Germinal center (tissue), 1 donor: ENCODE measurements at places on chromosomes 16 and 17.

DNA sequence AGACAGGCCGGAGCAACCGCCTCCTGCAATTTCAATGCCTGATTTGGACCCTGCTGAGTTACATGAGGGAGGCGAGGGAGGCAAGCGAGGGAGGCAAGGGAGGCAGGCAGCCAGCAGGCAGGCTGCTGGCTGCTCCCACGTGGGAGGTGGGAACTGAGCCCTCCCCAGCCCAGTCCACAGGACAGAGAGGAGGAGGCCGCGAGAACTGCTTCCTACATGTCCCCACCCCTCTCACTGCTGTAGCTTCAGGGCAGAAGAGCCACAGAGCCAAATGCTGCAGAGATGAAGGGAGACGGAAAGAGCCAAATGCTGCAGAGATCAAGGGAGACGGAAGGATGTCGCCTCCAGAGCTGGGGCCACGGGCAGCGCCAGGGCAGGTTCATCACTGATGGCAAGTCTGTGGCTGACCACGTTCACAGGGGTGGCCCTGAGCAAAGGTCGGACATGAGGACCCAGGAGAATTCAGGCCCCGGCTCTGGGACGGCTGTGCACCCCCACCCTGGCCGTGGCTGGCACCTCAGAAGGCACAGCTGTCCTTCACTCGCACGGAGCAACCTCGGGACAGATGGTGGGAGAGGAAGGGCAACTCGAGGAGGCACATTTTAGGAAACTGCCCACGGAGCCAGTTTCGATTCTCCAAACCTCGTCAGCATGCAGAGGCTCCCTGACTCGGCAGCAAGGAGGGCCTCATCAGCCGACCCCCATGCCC, 21.5 kb downstream of the RPH3AL start:
- no peak for DNase-seq

DNA sequence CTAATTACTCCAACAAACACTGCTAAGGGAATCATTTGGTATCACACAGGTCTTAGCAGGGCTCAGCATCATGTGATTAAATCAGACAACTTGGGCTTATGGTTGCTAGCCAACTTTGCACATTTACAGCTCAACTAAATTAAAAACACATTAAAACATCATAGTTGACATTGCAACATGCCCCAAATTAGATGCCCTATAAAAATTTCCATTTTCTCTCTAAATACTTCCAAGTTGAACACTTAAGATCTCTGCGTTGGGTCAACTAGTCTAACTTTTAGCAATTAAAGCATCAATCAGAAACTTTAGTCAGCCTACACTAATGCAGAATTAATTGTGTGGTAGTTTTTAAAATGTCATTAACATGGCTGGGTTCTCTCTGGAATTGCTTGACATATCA, 12.1 kb downstream of the DNAJC7 start:
- no peak for DNase-seq

DNA sequence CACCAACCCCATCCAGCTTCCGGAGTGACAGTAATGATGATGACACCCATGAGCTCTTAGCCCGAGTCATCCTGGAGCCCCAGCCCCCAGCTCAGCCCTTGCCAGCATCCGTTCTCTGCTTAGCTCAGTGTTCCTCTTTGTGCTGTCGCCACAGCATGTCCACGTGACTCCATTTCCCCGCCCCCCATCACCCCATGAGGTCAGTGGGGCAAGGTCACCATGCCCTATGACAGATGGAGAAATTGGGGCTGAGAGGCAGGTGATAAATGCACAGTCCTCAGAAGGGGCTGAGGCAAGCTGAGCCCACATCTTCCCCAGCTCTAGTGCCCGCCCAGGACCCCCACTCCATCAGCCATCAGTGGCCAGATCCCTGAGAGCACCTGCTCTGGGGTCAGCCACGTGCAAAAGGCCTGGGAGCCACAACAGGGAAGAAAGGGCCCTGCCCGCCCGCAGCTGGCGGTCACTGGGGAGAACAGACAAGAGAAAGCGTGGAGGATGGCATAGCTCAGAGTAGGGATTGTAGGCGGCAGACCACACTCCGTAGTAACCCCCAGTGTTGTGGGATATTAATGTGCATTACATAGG, 17.1 kb downstream of the ITGB4 start:
- no peak for DNase-seq

GRCh38 chr16:4820652-4821051, 18.2 kb upstream of the ROGDI start:
- no peak for DNase-seq

- no peak for DNase-seq
These were observed 57.2 kb upstream of the SREBF1 start for GRCh38 chr17:17893801-17894644.

- no peak for DNase-seq
These were observed 40.5 kb downstream of the FTO start for GRCh38 chr16:53744449-53744848.

DNA sequence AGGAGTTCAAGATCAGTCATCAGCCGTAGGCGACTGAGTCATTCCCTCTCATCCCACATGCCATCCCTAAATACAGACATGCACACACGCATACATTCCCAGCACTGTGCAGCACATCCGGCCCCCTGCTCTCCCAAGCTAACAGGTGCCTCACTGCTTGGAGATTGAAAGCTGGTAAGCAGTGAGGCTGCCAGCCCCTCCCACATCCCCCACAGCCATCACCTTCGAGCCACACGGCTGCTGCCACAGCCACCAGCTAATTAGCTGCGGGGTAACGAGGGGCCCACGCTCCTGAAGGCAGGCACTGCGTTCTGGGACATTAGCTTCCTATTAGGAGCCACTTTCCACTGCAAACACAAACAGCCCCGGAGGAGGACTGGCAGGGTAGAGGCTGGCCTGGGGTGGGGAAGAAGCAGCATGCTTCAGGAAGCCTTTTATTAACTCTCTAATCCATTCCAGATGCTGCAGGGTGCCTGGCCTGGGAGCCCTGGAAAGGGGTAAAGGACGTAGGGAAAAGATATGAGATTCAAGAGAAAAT, 179.6 kb downstream of the CCT6B start:
- DNase-seq: no peak

DNA sequence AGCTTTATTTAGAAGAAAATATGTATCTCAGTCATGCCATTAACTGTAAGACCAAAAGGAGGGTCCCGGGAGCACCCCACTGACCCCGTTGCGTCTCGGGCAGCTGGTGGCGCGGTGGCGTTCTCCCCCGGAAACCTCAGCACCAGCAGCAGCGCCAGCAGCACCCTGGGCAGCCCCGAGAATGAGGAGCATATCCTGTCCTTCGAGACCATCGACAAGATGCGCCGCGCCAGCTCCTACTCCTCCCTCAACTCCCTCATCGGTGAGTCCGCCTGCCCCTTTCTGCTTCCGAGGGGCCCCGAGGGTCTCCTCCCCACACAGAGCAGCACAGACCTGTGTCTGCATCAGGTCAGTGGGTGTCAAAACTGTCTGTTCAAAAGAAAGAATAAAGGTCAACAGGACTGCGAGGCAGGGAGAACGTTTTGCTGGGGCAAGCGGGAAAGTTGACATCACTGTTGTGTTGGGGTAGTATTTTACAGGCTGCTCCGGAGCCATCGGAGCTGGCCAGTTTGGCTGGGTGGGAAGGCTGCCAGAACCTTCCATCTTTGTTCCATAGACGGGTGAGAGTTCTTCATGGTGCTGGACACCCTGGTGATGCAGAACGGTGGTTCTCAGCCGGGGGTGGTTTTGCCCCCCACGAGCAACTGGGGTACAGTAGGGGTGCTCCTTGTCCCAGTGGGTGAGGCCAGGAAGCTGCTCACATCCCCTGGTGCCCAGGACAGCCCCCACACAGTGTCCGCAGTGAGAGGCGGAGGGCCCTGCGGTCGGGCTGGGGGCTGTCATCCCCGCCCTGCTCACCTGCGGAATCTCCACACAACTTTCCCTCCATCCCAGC, 97.8 kb upstream of the CHMP6 start:
- DNase-seq: no peak

DNA sequence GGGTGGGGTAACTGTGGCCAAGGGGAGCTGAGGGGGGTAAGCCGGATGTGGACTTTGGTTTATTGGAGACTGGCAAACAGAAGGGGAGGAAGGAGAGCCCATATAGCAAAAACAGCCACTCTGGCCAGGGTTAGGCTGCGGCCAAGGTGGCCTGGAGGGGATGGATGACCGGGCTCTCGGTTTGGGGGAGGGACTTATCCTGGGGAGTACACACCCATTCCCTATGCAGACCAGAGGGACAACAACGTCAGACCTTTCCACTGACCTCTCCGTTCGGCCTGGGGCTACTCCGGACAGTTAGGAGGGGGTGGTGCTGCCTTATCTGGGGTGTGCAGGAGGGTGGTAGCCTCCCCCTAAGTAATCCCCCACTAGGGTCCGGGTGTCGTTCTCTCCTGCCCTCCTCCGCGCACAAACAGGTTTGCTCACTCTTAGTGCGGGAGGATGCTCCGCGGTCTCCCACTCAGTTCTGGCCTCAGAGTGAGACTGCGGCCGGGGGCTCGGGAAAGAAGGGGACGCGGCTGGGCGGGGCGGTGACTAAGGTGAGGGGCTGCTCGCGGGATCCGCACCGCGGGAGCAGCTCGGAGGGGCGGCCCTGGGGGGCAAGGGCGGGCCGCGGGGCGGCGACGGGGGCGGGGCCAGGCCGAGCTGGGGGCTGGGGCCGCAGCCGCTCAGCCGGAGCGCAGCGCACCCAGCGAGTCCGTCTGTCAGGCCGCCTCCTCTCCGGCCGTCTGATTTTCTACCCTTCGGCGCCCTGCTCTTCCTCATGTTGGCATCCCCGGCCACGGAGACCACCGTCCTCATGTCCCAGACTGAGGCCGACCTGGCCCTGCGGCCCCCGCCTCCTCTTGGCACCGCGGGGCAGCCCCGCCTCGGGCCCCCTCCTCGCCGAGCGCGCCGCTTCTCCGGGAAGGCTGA, at the start of gene WNK4:
Gene WNK4, plus strand, starts transcription at position 675 of the 915 bp plus-strand sequence. Its CDS starts 89 bp downstream, at position 764.
- peak; percentile 38 for DNase-seq

DNA sequence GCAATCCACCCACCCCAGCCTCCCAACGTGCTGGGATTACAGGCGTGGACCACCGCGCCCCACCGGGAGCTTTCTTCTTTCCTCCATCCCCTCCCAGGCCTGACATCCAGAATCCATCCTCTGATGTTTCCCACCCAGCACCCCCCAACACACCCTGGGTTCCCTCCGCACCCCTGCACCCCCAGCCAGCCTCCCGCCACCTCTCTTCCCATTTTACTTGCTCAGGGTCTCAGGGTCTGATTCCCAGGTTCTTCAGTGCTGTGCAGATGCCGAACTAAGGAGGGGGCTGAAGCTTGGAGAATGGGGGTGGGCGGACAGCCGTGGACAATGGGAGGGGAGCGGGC, 225 bp downstream of the ASGR1 start:
- DNase-seq: no peak

GRCh38 chr17:1591474-1592090, 29.0 kb upstream of the PITPNA start:
- DNase-seq: no peak

DNA sequence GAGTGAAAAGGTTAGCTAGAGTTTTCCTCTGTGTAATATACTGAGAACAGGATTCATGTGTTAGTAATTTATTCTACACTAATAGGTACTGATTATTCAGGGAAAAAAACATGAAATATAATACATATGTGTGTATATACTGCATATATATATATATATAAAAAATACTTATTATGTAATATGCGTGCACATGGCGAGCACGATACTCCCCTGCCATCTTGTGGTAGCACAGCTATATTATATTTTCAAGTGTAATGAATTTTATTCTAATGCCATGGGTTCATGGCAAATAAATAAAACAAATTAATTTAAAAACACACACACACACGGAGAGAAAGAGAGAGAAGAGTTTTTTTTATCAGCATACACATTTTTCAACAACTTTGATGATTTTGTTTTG, 460.6 kb downstream of the KCNJ2 start:
- DNase-seq: no peak

DNA sequence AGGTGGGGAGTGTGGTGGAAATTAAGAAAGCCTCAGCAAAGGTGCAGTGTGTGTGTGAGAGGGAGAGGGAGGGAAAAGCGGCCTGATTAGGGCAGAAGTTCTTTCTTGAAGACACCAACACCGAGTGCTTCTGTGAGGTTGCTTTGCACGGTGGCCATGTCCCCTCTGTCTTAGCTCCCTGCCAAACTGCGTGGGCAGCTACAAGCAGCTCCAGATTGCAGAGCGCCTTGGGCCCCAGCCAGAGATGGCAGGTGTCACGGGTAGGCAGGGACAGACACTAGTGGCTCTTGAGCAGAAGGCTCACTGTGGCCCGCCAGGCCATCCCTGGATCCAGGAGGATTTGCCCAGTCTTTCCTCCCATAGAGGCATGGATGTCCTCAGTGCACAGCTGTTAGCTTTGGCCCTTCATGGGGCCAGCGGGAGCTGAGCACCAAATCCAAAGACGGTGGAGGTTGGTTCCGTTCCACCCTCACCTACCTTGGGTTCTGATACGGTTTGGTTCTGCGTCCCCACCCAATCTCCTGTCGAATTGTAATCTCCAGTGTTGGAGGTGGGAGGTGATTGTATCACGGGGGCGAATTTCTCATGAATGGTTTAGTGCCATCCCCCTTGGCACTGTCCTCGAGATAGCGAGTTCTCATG, 21.4 kb downstream of the KIAA0513 start:
- DNase-seq: no peak

- DNase-seq: no peak
These were observed 3.7 kb upstream of the NPIPB15 start for GRCh38 chr16:74372369-74372768.

DNA sequence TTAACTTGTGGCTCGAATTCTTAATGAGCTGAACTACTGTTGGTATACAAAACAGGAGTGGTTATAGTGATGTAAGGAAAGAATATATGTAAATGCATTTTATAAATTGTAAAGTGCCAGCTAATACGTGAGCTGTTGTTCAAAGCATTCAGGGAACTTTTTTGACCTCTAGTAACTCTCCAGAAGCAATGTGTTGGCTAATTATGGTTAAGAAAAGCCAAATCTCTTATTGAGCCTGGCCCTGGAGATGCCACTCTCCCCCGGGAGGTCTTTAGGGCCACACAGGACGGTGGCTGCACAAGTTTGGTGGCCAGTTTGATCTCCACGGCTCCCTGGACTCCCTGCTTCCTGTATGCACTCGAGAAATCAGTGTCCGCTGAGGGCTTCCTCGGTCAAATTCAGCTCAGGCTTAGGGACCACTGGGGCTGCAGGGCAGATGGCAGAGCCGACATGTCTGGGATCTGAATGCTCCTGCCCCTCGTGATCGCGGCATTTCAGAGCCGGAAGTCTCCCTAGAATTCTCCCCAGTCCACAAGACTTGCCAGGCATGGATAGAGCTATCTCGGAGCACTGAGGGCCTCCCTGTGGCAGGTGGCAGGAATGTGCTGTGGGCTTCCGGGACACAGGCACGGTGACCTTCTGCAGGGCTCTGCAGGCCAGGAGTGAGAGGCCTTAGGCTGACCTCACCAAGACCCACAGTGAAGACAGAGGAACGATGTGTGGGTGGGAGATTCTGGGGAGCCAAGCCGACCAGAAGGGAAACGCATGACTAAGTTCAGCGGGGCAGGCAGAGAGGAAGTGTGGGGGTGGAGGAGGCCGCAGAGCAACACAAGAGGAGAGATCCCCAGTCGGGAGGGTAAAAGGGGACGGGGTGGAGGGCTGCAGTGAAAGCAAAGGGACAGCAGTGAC, 18.6 kb upstream of the PITPNM3 start:
- peak; percentile 69 for DNase-seq

- no peak for DNase-seq
These were observed 216.1 kb downstream of the ENGASE start for GRCh38 chr17:79290726-79291125.
